CD4-positive, alpha-beta T cell treated with Interferon alpha-2 for 1 hour (primary cell): ENCODE measurements at places on chromosomes 7 and 10.
A peak's percentile ranks its signal among the peaks of the same experiment; 100 is the strongest.

GRCh38 chr10:101354328-101355071 is 535 bp downstream of the BTRC start:
- DNase-seq, result peak; percentile 41

- DNase-seq, result no peak
Measured at GRCh38 chr10:95254629-95255028, 36.2 kb downstream of the PDLIM1 start.

DNA sequence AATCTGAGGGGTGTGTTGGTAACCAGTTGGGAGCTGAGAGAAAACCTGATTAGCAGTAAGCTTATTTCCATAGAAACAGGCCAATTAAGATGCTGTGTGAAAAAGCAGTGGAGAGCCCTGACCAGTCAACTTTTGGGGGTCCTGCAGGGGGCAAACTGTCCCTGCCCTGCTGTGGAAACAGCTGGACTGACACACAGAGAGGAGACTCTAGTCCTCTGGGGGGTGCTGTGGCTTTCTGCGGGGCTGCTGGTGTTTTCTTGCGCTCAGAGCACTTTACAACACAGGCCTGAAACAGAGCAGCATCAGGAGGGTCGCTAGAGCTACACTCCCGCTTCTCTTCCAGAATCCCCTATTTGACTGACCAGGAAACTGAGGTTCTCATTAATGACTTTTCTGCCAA is 546.9 kb upstream of the GALNT17 start:
- no peak for DNase-seq

- DNase-seq, result no peak
Measured at GRCh38 chr10:47452495-47453140, 31.3 kb downstream of the ANXA8 start.

GRCh38 chr10:80373502-80373901 is 16.9 kb downstream of the DYDC2 start:
- no peak for DNase-seq

DNA sequence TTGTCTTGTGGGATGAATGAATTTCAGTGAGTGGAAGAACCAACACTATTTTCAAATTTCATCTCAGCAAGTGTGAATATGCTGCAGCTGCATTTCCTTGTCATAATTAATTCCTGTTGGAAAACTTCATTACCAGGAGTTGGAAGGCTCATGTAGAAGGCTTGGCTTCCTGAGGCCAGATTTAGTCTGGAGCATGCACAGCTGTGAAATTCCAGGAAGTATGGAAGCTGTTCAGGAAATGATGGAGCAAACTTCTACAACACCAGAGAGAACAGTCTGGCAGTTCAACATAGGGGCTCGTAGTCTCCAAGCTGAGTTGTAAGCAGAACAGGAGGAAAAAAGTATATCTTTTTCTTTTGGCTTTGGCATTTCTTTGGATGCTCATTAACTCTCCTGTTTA is 1439.9 kb upstream of the CELF2 start:
- DNase-seq, result no peak

DNA sequence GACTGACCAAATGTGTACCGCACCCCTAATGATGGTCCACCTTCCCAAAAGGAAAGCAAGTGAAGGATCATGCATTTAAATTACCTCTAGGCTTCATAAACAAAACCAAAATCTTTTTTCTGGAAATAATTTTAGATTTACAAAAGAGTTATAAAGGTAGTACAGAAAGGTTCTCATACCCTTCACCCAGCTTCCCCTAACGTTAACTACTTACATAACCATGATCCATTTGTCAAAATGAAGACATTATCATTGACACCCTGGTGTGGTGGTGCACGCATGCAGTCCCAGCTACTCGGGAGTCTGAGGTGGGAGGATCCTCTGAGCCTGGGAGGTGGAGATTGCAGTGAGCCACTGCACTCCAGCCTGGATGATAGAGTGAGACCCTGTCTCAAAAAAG is 75.1 kb upstream of the TCF7L2 start:
- no peak for DNase-seq

GRCh38 chr7:127890726-127891125 is 140.5 kb downstream of the LRRC4 start:
- no peak for DNase-seq

DNA sequence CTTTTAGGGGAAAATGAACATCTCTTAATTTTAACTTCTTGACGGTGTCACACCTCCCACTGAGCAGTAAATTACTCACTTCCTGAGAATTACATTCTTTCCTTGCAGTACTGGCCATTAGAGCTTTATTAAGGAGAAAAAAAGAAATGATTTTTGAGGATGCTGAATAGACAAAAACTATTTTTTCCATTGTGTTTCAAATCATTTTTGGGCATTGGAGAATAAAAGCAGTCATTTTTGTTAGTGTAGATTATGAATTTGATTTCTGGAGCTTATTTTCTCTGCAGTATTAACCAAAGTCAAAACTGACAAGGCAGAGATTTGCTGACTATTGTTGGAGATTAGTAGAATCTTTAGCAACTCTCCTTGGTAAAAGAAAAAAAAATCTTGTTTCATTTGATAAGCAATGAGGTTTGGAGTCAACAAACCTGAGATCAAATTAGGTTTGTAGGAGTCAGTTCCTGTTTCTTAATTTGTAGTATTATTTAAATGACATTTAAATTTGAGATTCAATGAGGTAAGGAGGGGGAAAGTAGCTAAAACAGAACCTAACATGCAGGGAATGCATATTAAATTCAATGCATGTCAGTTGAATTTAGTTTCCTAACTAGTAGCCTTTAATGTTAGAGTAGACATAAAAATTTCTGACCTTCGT is 70.6 kb downstream of the AP3M1 start:
- no peak for DNase-seq

GRCh38 chr7:158655931-158656441 is 48.6 kb downstream of the NCAPG2 start:
- peak; percentile 31 for DNase-seq

DNA sequence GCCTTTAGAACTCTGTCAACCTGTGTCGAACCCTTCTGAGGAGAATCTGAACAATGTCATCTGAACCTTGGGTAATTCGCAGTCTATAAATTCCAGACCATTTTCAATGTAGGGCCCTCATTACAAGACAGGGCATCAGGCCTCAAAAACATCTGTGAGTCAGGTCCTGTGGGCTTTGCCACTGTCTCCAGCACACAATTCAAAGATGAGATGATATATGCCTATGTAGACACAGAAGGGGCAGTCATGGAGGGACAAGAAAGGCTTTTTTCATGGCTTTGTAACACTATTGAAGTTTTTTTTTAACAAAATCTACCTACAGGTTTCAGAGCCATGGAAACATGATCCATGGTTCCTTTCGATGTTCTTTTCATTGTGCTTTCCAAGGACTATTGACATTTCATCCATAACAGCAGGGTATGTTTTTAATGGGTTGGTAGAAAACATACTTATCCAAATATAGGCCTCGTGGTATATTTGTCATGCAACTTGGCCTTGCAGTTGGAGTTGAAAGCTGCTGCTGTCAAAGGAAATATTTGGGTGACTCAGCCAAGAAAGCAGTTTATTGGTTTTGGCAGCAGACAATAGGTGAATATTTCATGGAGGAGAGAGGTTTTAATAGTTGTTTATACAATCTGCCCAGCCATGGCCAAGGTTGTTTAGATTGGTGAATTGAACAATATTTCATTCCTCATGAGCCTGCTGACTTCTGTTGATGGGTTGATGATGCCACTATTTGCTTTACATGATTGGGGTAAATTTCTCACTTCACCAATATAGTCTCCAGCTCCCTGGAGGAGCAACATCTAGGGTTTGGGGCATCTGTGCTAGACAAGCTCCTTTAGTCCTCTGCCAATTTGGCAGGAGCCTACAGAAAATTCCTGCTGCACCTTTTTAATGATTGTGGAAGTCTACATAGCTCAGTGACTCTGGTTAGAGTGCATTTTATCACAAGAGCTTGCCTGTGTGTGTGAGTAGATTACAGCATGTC is 158.4 kb upstream of the TMEM72 start:
- no peak for DNase-seq

GRCh38 chr7:74479961-74480829 is 26.5 kb downstream of the GTF2IRD1 start:
- DNase-seq, result no peak

DNA sequence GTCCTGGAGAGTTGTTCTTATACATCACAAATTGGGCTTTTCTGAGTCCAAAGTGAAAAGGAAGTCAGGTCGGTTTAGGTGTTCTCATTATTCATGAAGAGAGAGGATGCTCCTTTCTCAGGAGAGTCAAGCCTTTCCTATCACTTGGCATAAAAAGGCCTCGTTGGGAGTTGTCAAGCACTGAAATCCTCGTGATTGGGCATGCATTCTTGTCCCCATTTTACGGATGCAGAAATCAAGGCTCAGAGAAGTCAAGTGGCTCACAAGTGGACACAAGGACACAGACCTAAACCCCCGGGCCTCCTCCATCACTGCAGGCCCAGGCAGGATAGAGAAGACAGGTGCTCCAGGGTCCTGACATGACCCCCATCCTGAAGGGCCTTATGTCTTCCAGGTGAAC is 8.5 kb downstream of the RBP3 start:
- no peak for DNase-seq

- no peak for DNase-seq
Measured at GRCh38 chr10:126130271-126130710, 233.9 kb downstream of the FANK1 start.

- no peak for DNase-seq
Measured at GRCh38 chr7:74066626-74067025, 17.0 kb upstream of the LIMK1 start.

DNA sequence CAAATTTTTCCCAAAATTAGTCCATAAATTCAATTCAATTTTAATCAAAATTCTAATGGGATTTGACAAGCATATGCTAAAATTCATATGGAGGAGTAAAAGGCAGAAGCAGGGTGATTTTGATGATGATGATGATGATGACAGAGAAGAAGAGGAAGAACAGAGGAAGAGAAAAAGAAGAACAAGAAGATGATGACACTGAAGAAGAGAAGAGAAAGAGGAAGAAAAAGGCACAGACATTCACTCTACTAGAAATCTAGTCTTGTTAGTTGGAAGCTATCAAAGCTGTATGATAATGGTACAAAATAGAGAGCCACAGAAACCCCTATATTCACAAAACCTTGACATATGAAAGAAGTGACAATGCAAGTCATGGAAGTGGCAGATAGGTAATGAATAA is 157.9 kb downstream of the ELMO1 start:
- no peak for DNase-seq

- peak; percentile 9 for DNase-seq
Measured at GRCh38 chr10:91389636-91390512, 20.3 kb upstream of the HECTD2 start.

GRCh38 chr7:70790215-70791073 is 341.5 kb upstream of the GALNT17 start:
- DNase-seq, result no peak

- no peak for DNase-seq
Measured at GRCh38 chr7:129479831-129480230, 22.5 kb upstream of the SMKR1 start.

GRCh38 chr10:63421591-63421990 is 44.2 kb downstream of the JMJD1C start:
- peak; percentile 40 for DNase-seq

DNA sequence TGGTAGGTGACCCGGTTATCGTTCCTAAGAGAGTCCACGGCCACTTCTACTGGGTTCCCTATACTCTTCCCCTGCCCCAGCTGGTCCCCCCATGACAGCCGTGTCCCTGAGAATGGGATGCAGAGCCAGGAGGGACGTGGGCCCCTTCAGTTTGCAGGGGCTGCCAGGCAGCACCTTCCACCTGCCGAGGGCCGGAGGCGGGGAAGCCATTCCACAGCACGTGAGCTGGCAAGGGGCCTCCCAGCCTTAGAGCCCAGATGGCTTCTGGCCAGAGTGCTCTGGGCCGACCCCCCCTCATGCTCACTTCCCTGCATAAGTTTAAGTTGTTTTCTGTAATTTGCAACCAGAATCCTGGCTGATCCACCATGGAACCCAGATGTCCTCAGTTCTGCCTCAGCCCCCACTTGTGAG is 39.0 kb downstream of the DIP2C start:
- no peak for DNase-seq

GRCh38 chr7:94529516-94529915 is 19.9 kb downstream of the CASD1 start:
- DNase-seq, result no peak

- DNase-seq, result no peak
Measured at GRCh38 chr7:77288676-77289320, 89.2 kb upstream of the FGL2 start.

DNA sequence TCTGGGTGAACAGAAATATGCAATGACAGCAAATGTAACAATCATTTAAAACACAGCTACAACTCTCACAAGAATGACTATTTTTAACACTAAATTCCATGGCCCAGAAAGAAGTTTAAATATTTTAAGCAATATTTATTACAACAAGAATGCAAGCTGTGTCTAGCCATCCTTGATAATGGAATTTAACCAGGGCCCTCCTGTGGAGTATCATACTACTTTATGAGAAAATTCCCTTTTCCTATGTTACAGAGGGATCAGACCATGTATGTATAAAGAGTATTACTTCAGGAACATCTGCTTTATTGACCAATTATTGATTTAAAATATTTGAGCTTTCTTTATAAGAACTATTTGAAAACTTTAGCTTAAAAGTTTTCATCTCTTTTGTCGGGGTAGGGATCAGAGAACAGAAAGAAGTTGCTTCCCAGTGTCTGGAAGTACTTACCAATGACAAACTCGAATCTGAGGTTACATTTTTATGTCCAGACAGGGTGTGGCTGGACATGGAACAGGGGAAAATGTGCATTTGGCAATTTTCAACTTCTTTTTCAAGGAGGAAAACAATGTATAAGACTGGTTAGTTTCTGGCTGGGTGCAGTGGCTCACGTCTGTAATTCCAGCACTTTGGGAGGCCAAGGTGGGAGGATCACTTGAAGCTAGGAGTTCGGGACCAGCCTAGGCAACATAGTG is 48.3 kb upstream of the NRBF2 start:
- DNase-seq, result no peak

DNA sequence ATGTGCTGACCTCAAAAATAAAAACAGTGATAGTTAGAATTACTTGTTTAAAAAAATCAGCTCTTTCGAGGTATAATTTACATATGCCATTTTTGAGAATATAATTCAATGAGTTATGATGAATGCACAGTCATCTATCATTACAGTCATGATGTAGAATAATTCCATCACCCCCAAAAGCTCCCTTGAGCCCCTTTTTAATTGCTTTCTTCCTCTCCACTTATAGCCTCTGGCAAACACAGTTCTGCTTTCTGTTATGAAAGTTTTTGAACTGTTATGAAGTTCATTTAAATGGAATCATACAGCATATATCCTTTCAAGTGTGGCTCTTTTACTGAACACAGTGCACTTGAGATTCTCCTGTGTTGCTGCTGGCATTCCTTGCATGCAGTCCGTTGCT is 41.4 kb downstream of the PRTFDC1 start:
- no peak for DNase-seq
